Activated T-cell treated with anti-CD3 and anti-CD28 coated beads, Interleukin-2, amount 50 U/mL, for 72 hours (primary cell): ENCODE measurements at places on chromosomes 7 and 10.

- DNase-seq, result no peak
Observed at GRCh38 chr7:121531175-121532070, 135.3 kb upstream of the FAM3C start.

- DNase-seq, result no peak
Observed at GRCh38 chr7:30896783-30897637, 14.6 kb upstream of the AQP1 start.

DNA sequence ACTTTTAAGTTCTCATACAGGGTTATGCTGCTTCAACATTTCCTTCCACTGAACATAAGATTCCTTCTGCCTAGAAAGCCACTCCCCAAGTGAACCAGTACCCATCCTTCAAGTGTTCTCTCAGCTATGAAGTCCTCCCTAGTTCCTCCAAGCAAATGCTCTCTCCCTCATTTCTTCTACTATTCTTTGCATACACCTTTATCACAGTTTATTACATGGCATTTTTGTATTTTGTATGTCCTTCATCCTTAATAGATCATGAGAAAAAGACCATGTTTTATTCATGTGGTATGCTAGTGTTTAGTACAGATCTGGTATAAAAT is 1.9 kb downstream of the SYPL1 start:
- no peak for DNase-seq

DNA sequence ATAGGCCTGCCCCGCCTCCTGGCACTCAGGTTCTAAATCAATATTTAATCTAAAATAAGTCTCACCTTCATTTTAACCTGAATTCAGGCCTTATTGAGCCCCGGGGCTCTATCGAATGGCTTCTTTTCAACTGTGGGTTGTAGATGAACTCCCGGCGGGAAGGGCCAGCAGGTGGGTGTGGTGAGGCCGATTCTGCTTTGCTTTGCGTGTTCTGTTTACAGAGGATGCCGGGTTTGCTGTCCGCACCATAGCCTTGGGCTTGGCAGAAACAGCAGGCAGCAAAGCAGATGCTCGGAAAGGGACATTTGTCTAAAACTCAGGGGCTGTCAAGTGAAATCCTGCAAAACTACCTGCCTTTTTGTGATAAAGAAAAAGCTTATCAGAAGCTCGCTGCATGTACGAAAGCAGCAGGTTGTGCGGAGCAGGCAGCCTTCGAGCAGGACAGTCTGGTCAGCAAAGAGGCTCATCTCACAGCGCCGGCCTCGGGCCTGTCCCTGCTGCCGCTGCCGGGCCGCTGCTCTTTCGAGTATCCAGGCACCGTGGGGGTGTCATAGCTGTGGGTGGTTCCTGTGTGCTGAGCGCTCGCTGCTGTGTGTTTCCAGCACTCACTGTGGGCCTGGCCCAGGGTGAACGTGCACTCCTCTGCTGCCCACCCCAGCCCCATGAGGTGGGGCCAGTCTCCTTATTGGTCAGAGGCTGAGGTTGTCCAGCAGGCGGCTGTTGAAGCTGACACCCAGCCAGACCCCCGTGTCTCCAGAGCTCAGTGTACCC is 434.8 kb upstream of the FOXK1 start:
- DNase-seq, result no peak
